ENCODE measurements at places on chromosomes 7 and 10.

GRCh38 chr7:65287023-65287422, 86.6 kb upstream of the ZNF92 start:
- DNase-seq: no peak

- no peak for DNase-seq
These were observed 32.6 kb downstream of the CFAP43 start for GRCh38 chr10:104199567-104199966.

- no peak for DNase-seq
These were observed 118.9 kb downstream of the OTUD1 start for GRCh38 chr10:23557777-23558176.

GRCh38 chr10:132274581-132274980, 33.2 kb downstream of the STK32C start:
- no peak for DNase-seq

- no peak for DNase-seq
These were observed 62.3 kb upstream of the NKX6-2 start for GRCh38 chr10:132848291-132848701.

DNA sequence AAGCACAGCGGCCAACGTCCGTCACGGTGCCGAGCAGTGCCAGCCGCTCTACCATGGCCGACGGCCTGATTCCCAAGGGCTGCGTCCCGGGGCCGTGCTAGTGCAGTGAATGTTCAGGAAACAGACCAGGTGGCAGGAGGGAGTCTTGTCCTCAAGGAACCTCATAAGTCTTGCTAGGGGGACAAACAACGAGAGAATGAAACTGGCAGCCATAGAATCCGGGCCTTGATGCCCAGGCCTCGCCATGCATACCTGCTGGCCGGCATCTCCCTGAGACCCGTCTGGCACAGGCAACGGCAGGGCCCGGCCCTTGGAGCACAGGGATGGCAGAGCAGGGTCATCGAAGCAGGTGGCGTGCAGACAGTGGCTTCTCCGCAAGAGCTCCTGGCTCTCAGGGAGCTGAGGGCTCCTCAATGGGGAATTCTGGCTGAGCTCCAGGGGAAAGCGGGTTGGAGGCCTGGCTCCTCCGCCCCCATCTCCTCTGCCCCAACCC, 58.8 kb downstream of the DIP2C start:
- DNase-seq: peak; percentile 88

GRCh38 chr10:71667387-71667752, 52.2 kb downstream of the C10orf105 start:
- DNase-seq: no peak

DNA sequence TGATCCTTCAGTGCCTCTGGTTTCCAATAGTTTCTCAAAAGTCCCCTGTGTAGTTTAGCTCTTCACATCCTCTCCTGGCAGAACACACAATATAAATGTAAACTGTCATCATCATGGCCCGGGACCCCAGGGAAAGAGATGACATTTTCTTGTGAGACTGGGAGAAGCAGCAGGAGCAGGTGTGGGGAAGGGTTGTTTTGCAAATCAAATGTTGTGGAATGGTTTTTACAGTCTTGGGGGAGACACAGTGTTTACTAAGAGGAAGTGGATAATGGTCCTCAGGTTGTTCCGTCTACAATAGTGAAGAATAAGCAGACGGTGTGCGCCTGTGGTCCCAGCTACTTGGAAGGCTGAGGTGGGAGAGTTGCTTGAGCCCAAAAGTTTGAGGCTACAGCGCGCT, 159.1 kb downstream of the SEC23IP start:
- DNase-seq: no peak

GRCh38 chr10:123402656-123403055, 248.5 kb downstream of the BUB3 start:
- no peak for DNase-seq

DNA sequence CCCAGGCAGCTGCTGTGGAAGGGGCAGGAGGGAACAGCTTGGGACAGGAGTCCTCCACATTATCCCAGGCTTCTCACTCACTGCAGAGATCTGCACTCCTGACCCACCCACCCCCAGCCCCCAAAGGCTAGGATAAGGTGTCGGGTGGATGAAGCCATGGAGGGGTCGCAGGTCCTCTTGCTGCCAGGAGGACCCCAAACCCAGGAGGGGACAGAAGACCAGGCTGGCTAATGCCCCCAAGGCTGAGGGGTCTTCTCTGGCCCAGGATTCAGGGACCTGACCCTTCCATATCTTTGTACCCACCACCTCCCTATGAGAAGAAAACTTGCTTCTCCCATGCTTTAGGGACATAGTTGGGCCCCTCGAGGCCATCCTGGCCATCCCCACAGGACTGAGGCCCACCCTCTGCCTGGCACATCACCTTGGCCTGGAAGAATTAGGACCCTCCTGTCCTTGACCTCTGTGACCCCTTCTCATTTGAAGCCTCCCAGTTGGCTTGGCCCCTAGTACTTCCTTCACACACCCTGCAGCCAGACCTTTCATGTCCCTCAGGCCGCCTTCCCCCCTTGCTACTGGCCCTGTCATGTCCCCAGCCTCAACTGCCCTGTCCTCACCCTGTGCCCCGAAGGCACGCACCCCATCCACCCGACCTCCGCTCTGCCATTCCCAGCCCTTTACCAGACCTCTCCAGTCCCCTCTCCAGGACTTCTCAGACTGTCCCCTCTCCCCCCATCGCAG, 21.6 kb downstream of the KCNH2 start:
- DNase-seq: no peak

GRCh38 chr7:41189866-41190265, 513.0 kb downstream of the INHBA start:
- DNase-seq: no peak

DNA sequence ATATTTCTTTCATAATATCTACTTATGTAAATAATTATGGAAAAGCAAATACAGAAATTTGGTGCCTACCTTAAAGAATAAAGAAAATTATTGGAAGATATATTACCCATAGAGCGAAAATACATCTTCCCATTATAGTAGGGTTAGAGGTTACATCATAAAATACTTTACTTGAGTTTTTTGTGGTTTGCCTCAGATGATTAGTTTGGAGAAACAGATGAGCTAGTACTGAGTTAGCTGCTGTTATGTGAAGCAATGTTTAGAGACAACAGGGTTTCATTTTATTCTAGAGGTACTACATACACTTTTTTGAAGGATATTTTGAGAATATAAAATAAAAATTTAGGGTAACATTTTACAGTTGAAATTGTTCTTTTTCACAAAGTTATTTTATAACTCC, 2.9 kb upstream of the MLLT10 start:
- no peak for DNase-seq

DNA sequence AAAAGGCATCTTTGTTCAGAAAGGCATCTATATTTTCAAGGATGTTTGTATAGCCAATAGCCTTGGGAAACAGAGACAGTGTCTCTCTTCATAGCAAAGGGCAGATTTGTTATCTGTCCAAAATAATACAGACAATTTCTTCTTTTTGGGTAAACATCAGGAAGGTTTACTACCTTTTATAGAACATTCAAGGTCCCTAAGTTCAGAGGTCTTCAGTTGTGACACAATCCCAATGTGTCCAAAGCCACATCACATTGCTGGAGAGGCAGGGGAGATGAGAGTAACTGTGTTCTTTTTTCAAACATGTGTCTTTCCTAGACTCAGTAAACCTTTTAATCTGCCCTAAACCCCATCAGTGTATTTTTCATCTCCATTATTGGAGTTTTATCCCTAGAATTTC, 33.6 kb upstream of the FAM13C start:
- DNase-seq: no peak

DNA sequence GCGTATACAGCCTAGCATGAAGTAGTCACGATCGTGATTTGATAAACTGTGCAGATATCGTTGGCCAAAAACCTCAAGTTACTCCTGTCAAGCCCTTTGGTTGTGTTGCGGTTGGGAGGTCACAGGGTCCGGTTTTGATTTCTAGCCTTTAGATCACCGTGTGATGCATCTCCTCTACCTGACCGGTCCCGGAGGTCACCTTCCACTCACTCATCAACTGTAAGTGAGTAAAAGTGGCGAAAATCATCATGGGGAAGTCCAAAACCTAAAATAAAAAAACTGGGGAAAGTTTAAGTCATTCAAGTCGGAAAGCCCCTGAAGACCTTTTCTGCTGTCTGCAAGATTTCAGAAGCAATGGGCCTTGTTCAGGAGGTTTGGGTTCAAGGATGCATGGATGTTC, 62.8 kb downstream of the ADARB2 start:
- DNase-seq: no peak

- no peak for DNase-seq
These were observed 350.0 kb upstream of the AKR1E2 start for GRCh38 chr10:4475827-4476490.

GRCh38 chr10:113103131-113103840, 153.2 kb downstream of the TCF7L2 start:
- DNase-seq: no peak

DNA sequence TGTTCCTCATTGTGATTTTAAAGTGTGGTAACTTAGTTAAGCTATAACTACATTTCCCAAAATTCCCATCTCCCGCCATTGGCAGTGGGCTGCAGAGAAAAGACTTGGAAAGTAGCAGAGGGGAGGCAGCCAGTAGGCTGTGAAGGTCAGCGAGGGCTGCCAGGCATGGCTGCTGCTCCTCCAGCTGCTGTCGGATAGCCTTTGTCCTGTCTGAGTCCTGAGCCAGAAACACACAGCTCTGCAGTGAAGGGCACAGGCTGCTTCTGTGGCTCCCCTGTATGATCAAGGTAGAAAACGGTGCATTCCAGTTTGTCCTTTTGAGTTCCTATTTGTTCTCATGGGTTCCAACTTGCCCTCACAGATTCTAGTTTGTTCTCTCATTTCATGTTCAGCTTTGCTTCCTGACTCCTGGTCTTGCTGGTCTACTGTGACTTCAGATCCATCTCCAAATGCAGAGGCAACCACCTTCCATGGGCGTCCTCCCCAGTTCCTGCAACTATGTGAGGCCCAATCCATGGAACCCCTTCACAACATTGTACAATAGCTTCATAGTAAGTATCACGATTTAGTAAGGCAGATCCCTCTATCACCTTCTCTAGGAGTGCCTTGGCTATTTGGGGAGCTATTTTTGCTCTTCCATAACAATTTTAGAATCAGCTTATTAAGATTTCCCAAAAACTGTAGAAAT, 31.7 kb downstream of the SYPL1 start:
- no peak for DNase-seq

GRCh38 chr10:64636461-64636860, 1115.3 kb downstream of the REEP3 start:
- DNase-seq: no peak

DNA sequence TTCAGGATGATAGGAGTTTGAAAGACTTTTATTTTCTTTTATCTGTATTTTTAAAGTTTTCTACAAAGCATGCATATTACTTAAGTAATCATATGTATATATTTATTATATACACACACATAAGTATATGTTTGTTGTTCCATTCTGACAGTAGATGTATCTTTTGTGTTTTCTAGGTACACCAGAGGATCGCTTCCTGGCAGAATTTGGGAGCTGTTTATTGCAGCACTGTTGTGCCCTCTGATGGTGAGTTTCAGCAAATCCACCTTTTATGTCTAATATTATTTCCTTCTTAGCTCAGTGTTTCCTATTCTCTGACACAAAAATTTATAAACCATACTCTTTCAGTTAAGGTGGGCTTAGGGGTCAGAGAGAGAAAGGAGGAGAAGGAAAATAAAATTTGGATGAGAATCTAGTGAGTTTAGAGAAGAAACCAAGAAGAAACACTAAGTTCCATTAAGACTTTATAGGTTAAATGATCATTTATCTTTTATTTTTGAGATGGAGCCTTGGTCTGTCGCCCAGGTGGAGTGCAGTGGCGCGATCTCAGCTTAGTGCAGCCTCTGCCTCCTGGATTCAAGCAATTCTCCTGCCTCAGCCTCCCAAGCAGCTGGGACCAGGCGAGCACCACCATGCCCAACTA, 59.2 kb upstream of the OIT3 start:
- no peak for DNase-seq

GRCh38 chr10:43075612-43076003, 1.3 kb upstream of the RET start:
- DNase-seq: peak; percentile 61

DNA sequence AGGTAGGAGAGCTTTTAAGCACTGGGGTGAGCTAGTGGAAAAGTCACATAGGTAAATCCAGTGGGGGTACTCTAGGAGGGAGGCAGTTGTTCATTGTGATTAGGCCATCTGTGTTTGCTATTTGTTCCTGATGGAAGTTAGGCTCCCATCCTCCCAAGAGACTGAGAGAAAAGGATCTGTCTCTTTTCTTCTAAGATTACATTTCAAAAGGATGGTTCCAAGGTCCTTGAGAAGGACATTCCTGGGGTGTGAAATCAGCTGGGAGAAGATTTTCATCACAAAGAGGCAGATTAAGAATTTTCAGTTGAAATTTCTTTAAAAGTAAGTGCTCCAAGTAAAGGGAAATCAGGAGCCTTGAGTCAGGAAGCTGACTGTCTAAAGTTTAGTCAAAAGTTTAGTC, 210.8 kb upstream of the CSTF2T start:
- DNase-seq: no peak

DNA sequence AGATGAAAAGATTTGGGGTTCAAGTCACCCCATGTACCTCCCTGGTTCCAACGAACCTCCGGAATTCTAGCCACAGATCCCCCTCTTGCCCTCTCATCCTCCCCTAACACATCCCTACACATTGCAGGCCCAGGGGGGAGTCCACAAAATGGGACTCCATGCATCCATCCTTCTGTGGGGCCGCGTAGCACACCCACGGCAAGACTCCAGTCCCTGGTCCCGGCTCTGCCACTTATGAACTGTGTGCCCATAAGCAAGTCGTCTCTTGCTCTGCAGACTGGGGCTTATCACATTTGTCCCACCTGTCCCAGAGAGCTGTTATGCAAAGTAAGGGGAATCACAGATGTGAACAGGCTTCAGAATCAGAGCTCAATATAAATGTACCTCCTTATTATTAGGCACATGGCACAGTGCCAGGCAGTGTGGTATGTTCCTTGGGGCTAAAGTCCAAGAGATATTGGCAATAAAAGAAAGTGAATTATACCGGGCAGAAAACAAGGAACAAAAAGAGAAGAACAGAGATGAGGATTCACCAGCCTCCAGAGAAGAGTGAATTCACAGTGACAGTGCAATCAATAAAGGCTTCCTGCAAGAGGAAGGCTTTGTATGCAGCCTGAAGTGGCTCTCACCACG, 73.9 kb downstream of the KCNMA1 start:
- DNase-seq: no peak

- DNase-seq: no peak
These were observed 90.8 kb upstream of the FGL2 start for GRCh38 chr7:77290425-77290824.

DNA sequence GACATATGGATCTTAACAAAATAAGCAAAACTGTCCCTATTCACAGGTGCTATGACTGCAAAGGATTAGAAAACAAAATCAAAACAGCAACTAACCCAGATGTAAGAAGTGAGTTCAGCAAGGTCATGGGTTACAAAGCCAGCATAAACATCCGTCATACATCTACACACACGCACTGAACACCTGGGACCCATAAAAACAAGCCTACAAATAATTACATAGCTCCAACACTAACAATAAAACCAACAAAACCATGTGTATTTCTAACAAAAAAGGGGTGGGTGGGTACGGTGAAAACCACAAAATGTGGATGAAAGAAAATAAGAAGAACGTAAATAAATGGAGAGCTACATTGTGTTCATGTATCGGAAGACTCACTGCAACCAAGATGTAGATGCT, 256.8 kb downstream of the ELFN1 start:
- peak; percentile 36 for DNase-seq
